ENCODE measurements at places on chromosomes 6 and 20.

GRCh38 chr20:62142252-62143080, 728 bp downstream of the PSMA7 start:
- no peak for DNase-seq

DNA sequence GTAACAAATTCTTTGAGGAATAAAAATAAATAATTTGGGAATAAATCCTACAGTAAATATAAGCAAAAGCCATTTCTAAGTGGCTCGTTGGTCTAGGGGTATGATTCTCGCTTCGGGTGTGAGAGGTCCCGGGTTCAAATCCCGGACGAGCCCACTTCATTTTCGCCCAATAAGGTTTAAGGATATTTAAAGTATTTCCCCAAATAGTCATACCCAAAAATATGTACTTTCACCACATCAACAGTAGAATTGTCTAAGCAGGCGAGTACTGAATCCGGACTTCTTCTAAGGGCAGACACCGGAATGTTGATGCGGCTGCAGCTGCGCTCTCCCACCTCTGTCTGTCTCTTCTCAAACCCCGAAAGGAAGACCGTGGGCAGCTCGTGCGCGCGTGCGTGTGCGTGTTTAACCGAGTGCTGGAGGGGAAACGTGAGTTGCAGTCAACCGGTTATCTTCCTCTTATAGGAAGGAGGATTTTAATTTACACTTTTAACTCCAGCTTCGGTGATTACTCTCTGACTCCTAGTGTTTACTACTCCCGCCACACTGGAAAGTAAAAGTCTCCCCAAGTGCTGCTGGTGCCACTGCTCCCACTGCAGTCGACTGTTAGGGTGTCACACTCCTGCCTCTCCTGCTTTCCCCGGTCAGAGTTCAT, 155.7 kb upstream of the PRSS16 start:
- peak; percentile 15 for DNase-seq

- no peak for DNase-seq
Measured at GRCh38 chr6:7142918-7143475, 35.2 kb downstream of the RREB1 start.

DNA sequence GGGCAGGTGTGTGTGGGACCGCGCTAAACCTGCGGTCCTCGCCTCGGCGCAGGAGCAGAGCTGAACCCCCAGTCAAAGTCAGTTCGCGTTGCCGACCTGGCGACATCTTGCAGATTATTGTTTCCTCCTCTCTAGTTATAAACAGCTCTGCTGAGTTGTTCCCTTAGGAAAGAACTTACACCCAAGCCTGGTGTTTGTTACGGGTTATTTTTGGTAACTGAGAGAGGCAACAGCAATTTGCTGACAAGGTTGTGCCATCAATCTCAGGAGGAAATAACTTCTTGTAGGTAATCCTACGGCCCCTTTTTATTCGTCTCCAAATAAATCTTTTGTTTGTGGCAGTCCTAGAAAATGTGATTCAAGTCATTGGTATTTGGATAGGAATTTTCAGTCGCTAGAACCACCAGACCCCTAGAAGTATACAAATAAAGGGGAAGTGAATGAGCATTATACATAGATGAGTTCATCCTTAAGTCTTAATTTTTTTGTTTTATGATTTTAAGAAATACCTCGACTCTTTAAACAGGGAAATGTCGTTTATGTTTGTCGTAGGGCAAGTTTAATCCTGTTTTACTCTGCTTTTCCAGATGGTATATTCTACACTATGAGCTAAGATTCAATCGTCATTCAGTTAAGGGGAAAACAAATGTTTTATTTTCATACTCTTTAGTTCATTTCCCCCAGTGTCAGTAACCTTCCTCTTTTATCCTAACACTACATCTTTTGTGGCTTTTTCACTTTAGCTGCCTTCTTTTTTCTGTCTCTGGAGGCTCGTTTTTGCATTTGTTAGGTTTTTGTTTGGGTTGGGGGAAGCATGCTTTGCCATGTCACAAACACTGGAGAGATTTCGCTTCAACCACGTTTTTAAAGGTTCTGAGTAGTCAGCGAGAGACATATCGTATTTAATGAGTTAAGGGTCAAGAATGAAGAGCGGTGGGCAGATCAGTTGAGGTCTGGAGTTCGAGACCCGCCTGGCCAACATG, 1.2 kb downstream of the PM20D2 start:
- no peak for DNase-seq

DNA sequence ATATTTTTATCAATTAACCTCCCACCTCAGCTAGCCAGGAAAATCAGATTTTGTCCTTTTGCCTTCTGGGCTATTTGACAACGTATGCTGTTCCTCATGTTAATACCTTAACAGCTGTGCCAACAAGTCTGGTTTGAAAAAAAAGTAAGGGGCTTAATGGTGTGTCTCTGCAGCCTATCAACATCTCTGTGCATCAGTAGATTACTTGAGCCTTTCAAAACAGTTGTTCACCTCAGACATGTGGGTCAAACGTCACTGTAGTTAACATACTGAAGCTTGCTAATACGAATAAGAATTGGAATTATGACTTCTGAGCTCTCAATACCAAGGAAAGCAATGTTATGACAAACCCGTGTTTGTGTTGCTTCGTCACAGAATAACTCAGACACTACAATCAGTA, 23.0 kb downstream of the CEP57L1 start:
- no peak for DNase-seq

- no peak for DNase-seq
Measured at GRCh38 chr6:2351807-2352431, 106.5 kb upstream of the GMDS start.

DNA sequence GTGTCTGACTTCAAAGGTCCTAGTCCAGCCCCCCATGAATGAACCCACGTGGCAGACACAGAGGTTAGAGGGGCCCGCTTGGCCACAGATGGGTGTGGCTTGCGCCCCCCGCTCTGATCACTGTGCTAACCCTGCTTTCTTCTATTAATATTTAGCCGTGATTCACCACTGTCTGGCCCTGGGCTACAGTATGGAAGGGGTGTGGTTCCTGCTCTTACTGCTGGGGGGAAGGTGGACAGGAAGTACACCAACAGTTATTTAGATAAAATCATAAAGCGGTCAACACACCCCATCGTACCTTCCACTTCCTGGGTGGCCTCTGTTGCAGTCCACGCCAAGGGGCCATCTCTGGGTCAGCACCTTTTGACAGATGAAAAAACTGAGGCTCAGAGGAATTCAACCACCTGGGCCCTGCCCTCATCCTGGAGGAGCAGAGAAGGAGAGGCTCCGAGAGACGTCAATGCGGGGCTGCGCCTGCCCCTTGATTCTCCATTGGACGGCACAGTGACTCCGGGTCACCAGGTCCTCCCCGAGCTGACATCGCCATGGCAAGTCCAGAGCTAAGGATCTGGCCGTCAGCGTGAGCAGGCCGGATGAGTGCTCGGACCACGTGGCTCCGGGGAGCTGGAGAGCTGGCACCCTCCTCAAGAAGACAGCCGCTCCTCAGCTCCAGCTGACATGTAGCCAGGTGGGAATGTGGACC, 206.3 kb downstream of the PREX1 start:
- DNase-seq = no peak

- no peak for DNase-seq
Measured at GRCh38 chr6:100257793-100258395, 206.8 kb downstream of the SIM1 start.

GRCh38 chr6:163489584-163489983, 75.1 kb downstream of the QKI start:
- no peak for DNase-seq

DNA sequence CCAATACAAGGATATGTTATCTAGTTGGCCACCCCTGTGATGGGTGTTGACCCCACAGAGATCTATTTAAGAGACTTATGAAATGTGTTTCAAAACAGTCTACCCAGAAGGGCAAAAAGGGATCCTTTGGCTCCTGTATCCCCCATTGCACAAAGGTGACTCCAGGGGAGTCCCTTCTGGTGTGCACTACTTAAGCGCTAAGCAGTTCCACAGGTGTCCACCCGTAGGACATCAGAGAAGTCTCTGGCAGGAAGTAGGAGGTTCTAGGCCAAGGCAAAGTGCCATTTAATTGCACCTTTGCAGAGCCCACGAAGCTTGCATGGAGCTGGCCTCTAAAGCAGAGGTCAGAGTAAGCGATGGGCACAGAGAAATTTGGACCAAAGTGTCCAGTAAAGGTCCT, 147.7 kb downstream of the MRPL14 start:
- DNase-seq = no peak

GRCh38 chr20:44683263-44684046, 31.7 kb upstream of the CCN5 start:
- peak; percentile 23 for DNase-seq

GRCh38 chr20:23048283-23049200, 930 bp downstream of the THBD start:
- DNase-seq = no peak

- DNase-seq = no peak
Measured at GRCh38 chr20:4767084-4767483, 45.4 kb downstream of the PRND start.

DNA sequence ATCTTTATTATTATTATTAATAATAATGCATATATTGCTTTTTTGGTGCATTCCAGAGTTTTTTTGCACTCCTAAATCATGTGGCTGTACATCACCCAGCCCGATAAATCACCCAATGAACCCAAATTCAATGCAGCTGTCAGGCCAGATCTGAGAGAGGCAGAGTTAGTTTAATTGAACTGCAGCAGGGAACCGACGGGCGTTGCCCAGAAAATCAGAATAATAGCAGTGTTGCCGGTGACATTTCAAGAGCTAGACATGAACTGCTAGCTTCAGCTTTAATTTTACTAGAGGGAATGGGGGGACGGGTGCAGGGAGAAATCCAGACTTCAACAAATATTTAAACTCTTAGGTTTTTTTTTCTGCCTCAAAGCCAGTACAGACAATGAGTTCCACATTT, 135.0 kb downstream of the CLIC5 start:
- no peak for DNase-seq

DNA sequence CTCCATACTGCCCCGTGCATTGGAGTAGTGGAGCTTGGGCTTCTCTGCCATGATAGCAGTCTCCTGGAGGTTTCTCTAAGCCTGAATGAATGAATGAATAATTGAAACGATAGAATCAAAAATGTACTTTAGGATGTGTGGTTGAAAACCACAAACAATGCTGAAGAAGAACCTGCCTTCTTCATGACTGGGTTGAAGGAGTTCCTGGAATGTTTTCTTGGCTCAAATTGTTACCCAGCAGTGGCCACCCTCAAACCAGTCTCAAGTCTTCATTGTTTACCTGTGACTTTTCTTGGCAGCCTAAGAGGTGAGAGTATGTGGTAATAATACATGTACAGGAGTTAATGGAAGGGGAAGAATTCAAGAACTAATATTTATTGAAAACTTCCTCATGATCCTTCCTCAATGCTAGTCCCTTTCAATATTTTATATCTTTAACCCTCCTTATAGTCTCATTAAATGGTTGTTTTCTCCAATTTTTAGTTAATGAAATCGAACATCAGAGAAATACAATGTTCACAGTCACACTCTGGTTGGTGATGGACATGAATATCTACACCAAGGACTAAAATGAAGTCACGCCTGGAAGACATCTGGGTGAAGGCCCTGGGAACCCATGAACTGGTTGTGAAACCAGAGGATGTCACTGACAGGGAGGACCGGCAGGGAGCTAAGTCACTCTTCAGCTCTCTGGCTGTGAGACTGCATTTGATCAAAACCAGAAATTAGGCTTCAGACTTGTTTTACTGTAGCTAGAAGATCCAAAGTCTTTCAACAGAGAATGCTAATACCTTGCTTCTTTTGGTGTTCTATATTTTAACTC, at the start of gene GSTA5:
GSTA5 (minus strand) TSS at position 51 of the 823 bp plus-strand sequence.
- DNase-seq = no peak
